ENCODE measurements at places on chromosomes 2 and 18.

DNA sequence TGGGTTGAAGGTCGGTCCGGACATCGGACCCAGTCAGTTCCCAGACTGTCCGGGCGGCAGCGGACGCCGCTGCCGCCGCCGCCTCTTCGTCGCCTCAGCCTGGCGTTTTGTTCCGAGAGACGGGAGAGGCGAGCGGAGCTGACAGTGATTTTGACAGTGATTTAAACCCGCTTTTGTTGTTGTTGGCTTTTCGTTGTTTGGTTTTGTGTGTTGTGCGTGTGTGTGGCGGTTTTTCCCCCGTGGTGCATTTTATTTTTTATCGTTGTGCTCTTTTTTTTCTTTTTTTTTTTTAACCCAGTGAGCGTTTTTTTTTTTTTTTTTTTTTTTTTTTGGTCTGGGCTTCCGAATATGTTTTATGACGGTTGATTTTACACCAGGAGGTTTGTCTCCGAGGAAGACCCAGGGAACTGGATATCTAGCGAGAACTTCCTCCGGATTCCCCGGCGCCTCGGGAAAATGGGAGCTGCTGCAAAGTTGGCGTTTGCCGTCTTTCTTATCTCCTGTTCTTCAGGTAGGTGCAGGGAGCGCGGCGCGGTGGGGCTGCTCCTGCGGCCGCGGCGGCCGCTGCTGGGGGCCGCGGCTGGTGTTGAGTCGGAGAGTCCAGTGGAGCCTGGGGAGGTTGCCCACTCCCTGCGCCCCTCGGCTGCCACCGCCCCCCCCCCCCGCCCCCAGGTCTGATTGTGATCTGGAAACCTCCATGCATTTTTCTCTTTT lies at the start of gene ACVR2A:
ACVR2A (plus strand) TSS at position 333 of the 714 bp plus-strand sequence; CDS start at position 457, 124 bp downstream.
- DNase-seq: no peak

- no peak for DNase-seq
These were observed 230.9 kb upstream of the RGPD4 start for GRCh38 chr2:107595749-107596148.

DNA sequence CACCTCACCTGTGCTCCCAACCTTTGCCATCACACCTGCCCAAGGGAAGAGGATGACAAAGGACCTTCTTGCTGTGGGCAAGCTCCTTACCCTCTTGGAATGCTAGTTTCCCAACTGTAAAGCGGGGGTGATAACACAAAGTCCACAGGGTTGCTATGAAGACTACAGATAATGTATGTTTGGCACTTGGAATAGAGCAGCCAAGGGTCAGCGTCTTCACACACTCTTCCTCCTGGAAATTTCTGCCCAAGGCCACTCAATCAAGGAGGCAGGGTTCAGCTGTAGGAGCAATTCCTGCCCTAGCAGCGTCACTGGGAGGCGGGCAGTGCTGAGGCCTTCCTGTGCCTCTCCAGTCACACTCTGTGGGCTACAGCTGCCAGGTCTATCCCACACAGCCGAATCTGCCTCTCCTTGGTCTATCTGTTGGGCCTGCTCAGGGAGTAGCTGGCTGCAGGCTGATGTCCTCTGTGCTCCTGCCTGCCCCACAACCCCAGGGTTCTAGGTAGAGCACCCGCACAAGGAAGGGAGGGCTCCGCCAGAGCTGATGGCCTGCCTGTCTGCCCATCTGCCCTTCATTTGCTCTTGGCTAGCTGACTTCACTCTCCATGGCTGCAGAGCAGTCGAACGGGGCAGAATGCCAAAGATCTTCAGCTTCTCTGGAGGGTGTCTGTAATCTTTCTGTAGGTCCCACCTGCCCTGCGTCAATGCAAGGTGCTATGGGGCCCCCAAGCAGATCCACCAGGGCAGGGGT lies 91.9 kb downstream of the MRO start:
- DNase-seq: no peak

DNA sequence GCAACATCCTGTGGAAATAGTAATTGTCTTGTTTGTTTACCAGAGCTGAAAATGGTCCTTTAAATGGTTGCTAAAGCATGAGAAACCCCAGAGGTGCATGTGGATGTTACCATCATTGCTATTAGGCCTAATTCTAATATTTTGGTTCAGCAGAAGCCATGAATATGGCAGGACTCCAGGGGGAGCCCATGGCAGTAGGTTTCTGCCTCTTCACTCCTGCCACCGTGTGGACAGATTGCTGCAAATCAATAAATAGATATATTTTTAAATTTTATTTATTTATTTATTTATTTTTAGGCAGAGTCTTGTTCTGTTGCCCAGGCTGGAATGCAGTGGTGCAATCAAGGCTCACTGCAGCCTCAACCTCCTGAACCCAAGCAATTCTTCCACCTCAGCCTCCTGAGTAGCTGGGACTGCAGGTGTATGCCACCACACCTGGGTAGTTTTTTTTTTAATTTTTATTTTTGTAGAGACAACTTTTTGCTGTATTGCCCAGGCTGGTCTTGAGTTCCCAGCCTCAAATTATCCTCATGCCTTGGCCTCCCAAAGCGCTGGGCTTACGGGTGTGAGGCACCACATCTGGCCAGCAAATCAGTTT lies 54.9 kb upstream of the CAPN13 start:
- DNase-seq: no peak

DNA sequence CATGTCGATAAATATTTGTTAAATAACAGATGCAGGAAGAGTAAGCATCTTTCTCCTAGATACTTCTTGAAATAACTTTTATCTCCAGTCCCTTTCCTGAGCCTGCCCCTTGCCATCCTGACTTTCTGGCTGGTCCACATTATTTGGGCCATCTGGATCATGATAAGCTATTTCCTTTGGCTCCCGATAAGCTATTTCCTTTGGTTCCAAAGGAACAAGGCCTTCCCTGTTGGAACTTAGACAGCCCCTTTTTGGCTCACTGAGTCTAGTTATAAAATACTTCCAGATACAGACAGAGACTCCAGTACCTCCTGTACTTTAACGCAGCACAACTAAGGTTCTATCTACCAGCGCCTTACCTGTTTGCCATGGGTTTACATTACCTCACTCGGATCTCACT lies 205.3 kb upstream of the CCDC150 start:
- no peak for DNase-seq

GRCh38 chr2:40746191-40746590 lies 294.3 kb upstream of the SLC8A1 start:
- DNase-seq: no peak

- DNase-seq: no peak
These were observed 260.0 kb downstream of the TNS1 start for GRCh38 chr2:217742841-217743240.
